ENCODE measurements at places on chromosomes 1 and 21.

- DNase-seq = no peak
Observed at GRCh38 chr1:3102641-3103040, 33.6 kb downstream of the PRDM16 start.

DNA sequence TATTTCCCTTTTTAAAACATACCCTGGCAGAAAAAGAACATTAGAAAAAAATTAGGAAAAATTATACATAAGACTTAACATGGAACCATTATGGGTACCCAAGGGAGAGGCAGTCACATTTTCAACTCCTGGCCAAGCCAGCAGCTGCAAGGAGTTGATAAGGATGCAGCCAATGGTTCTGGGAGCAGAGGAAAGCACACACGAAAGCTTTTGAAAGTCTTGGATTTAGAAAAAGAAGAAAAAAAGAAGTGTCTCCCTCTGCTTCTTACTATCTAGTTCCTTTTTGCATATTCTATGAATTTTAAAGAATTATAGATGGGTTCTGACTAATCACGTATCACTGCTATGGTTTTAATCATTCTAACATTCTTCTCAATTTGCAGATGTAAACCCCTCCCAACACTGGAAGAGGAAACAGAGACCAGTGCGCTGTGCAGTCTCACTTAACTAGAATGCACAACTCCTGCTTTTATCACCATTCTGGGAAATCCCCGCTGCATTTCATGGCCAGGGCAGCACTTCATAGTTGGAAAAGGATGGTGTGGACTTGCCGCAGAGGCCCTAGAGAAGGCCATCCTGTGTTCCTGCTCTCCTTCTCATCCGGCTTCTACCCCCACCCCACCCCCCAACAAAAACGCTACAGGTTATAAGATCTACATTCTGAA is 2.7 kb upstream of the CD58 start:
- DNase-seq = no peak

- DNase-seq = no peak
Observed at GRCh38 chr1:55472784-55473183, 257.6 kb upstream of the USP24 start.

DNA sequence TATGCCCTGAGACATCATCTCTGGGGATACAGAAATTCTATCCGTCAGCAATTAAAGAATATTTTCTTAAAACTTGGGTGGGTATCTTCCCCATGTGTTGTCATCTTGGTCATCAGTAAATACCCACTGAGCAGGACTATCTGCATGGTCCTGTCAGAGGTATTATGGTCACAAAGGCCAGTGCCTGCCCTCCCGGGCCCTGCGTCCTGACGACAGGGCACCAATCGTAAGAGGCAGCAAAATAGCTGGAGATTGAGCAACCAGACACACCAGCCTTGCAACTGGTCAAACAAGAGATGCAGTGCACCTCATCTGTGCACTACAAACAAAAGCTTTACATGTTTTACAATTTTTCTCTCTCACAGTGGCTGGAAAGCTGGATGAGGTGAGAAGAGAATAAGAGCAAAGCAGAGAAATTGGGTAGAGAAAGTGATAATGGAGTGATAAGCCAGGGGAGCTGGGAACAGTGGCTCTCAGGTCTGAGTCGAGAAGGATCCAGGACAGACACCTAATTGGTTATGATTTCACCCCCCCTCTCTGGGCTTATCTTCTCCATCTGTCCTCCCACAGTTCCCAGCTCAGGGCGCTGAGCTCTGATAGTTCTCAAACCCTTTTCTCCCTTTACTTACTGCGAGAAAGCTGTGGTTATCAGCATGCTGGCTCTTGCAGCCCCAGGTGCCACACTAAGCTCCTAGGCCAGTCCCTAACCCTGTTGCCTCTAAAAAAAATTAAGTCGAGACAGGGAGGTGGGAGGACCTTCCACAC is 8.8 kb upstream of the SRP9 start:
- no peak for DNase-seq

DNA sequence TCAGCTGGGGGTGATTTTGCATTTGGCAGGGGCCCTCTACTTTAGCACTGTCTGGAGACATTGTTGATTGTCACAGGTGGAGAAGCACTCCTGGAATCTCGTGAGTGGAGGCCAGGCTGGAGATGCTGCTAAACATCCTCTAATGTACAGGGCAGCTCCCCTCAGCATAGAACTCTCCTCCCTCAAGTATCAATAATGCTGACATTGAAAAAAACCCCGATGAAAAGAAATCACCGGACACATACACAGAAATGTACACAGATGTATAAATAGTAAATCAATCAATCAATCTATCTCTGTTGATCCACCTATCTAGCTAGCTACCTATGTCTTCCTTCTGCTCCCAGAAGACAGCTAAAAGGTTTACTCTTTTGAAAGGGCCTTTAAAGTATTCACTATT is 89.4 kb upstream of the KCNJ15 start:
- DNase-seq = no peak

GRCh38 chr21:33775100-33775828 is 133.0 kb downstream of the ITSN1 start:
- no peak for DNase-seq

- no peak for DNase-seq
Observed at GRCh38 chr1:165468253-165468652, 23.3 kb upstream of the RXRG start.

DNA sequence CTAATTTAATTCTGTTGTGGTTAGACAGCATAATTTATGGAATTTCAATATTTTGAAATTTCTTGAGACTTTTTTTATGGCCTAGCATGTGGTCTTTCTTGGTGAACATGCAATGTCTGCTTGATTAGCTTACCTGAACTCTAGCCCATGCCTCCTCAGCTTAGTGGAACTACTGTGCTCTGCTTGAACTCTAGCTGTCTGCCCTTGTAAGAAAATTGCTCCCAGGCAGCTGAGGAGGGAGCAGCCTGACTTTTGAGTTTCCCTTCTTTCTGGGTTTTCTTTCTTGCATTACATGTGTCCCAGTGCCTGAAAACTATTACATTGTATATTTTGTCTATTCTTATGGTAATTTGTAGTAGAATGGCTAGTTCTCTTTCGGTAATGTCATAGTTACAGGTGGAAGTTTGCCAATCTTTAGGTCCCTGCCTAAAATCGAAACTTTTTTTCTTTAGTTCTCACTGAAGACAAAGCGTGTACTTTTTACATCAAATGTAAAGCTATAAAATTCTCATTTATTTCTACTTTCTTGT is 105.3 kb downstream of the MAST2 start:
- no peak for DNase-seq

- DNase-seq = peak; percentile 72
Observed at GRCh38 chr1:163035446-163036249, 33.5 kb upstream of the RGS4 start.

- no peak for DNase-seq
Observed at GRCh38 chr21:45864436-45864835, 117.1 kb upstream of the COL6A1 start.

DNA sequence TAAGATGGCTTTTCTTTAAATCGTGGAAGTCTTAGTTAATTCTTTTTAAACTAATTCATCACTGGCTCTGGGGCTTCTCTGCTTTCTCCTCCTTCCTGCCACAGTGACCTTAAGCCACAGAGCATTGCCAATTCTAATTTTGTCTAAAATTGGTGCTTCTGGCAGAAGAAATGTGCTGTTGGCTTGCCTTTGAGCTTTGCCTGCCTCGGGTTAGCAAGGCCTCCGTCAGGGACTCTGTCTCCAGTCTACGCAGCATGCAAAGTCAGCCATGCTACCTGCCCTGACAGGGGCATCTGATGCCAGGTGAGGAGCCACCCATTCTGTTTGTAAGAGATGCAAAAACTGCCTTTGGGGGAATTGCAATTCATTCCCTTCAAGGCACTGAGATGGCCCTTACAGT is 25.2 kb downstream of the CLDN14 start:
- DNase-seq = no peak

- DNase-seq = no peak
Observed at GRCh38 chr1:40650075-40650474, 15.4 kb downstream of the RIMS3 start.

GRCh38 chr1:50703240-50703639 is 256.8 kb downstream of the FAF1 start:
- no peak for DNase-seq

DNA sequence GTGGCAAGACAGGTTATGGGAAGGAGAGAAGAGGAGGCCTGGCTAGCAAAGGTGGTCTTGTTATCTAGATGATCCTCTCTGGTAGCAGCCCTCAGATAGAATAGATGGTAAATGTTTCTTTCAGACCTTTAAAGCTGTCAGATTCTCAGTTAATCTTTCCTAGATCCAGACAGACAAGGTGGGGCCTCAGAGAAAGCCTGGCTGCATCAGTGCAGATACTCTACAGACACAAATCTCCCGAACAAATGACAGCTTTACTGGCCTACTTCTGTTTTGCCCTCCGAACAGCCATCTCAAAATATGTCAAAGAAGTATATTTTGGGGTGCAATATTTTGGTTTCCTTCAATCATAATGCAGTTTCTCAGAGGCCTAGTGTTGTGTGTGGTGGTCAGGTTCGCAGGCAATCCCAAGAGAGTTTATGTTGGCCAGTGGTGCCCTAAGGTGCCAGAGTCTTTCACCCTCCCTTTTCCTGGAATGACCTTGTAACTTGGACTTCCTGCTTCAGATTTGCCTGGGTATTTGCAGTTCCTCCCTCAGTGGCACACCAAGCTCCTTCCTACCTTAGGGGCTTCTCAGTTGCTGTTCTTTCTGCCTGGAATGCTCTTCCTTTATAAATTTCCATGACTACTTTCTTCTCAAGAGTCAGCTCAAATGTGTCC is 7.0 kb downstream of the LRRC8B start:
- DNase-seq = no peak

- no peak for DNase-seq
Observed at GRCh38 chr1:105072446-105072845, 1322.7 kb downstream of the AMY1C start.

DNA sequence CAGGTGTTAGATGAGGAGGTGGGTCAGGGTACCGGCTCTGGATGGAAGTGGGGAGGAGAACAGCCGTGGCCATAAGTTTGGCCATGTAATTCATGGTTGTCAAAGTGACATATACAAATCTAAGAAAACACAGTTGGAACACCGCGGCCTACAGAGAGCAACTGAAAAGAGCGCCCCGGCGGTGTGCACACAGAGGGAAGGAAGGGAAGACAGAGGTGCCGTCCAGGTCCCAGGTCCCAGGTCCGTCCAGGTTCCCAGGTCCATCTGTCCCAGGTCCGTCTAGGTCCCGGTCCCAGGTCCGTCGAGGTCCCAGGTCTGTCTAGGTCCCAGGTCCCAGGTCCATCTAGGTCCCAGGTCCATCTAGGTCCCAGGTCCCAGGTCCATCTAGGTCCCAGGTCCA is 4.5 kb upstream of the MRPL20 start:
- DNase-seq = no peak

DNA sequence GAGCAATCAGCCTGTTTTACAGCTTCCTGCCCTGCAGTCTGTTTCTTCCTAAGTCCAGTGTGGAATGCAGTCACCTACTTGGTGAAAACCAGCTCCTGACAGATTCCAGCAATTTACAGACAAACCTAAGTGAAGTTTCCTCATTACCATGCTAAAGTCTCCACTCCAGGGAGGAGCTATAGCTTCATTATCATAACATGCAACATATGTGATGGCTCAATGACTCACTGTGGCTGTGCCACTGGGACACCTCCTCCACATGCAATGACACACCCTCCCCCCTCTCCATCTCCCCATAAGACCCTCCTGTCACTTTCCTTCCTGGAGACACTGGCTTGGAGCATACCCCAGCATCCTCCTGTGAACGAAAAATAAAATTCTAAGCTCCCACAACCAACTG is 125.2 kb downstream of the MAP3K21 start:
- no peak for DNase-seq

GRCh38 chr1:41913014-41913413 is 5.7 kb downstream of the HIVEP3 start:
- DNase-seq = no peak

- no peak for DNase-seq
Observed at GRCh38 chr1:161727256-161727924, 6.0 kb downstream of the FCRLB start.

DNA sequence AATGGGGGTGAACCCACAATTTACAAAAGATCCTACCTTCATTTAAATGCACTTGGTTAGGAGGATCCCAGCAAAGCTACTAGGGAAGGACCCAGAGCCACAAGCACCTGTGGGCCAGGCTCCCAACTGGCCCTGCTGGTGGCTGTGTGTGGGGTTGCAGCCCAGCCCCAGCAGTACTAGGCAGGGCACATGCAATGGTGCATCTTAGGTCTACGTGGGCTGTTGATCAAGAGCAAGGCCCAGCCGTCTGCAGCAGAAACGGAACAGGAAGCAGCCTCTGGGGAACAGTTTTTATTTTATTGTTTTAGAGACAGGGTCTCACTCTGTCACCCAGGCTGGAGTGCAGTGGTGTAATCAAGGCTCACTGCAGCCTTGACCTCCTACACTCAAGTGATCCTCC is 134.1 kb upstream of the RAB4A start:
- DNase-seq = no peak

DNA sequence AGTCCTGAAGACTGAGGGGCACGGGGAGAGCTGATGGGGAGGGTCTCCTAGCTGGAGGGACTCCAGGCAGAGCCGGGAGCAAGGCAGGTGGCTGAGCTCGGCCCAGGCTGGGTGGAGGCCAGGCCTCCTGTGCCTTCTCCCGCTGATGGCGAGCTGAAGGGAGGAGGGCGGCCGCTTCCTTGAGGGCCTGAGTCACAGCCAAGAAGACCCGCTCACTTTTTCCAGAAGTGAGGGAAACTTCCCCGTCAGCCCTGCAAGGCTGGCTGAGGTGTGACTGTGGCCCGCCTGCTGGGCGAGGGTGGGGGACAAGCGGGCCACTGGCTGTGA is 1.7 kb upstream of the VWA1 start:
- DNase-seq = no peak

GRCh38 chr1:70498666-70499065 is 87.6 kb downstream of the CTH start:
- DNase-seq = no peak

DNA sequence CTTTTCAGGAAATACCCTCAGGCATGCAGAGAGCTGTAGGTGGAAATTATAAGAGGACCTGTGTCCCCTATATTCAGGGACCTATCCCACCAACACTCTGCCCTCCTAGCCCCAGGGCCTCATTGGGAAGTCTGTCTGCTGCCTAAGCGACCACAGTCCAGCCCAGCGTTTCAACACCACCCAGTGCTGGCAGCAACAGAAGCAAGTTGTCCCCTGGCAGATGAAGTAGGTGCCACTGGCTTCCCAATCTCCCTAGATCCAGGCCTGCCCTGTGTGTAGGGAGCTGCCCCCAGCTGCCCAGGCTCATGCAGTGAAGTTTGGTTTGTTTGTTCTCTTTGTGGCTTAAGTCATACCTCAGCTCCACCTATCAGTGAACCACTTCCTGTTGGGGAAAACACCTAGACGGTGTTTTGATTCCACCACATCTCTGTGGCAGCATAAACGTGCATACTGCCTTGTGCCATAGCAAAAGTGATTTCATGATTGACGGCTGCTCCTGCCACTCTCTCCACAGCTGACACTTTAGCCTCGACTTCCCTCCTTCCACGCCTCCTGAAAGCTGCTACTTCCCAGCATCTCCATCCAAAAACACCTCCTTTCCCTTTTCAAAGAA is 8.1 kb upstream of the LEFTY1 start:
- DNase-seq = no peak

DNA sequence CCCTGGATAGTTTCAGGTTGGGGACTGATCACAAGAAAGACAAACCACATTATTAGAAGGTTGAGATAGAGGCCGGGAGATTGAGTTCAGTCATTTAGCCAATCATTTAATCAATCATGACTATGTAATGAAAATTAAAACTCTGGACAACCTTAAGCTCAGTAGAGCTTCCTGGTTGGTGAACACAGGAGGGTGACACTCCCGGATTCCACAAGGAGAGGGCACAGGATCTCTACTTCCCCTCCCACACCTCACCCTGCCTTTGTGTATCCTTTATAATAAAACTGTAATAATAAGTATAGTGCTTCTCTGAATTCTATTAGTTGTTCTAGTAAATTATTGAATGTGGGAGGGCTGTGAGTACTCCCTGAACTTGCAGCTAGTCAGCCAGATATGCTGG is 150.1 kb downstream of the PIK3R3 start:
- DNase-seq = no peak
